ENCODE measurements at places on chromosomes 2 and 18.

GRCh38 chr2:176777262-176777661 lies 435.3 kb upstream of the HNRNPA3 start:
- DNase-seq: no peak

- DNase-seq: no peak
These were observed 260.0 kb downstream of the TNS1 start for GRCh38 chr2:217742841-217743240.

DNA sequence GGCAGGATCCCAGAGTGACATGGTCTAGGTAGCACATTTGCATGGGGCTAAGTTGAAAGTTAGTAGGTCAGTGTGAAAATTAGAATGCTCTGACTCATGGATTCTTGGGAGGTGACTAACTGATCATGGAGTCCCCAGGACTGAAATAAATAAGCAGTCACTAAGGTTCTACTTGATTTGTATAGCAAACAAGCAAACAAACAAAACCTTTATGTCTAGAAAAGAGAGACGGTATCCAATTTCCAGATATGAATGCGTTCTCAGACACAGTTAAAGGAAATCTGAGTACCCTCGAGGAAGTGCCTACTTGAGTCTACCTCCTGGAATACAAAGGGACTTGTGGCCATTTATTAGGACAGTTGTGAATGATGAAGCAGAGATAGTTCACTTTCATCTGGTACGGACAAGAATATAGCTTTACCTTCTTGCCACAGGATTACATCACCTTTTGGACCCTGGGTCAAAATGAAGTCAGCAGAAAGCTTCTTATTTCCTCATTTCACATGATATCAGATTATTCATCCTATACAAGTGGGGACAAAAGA lies 54.3 kb upstream of the AGPS start:
- no peak for DNase-seq

GRCh38 chr2:124027182-124027581 lies 2.1 kb downstream of the CNTNAP5 start:
- no peak for DNase-seq

GRCh38 chr2:99841749-99842148 lies 300.6 kb downstream of the AFF3 start:
- no peak for DNase-seq
